ENCODE measurements at places on chromosomes 12 and 14.

DNA sequence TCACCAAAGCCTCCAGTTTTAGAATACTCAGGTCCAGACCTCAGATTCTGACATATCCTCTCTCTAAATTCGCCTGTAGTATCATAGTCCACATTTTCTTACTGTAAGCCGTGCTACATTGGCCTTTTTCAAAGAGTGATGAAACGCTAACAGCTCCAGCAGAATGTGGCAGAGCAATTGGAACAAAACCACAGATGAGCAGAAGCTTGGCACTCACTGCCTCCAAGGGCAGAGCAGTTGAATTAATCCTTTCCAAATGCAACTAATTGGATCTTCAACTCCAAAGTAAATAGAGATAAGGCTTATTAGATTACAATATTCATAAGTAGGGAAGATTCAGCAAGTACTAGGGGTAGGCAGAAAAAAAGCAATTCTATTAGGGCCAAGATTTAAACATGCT, 128.3 kb downstream of the SLC35F4 start:
- no peak for DNase-seq

DNA sequence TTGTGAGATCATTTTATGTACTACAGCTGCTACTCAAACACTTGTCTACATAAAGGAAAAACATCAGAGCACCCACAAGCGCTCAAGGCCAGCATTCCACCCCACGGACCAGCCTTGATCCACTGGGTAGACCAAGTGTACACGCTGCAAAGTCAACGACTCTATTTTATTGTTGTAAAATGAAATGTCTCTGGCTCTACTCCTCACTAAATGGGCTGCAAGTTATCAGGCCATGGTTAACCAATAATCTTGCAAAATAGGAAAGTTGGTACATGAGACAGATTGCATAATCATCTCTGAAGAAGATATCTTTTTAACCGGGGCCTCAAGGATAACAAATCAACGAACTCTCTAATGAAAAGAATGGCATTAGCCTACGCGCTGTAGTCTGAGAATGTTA, 69.9 kb upstream of the FOXN3 start:
- no peak for DNase-seq

DNA sequence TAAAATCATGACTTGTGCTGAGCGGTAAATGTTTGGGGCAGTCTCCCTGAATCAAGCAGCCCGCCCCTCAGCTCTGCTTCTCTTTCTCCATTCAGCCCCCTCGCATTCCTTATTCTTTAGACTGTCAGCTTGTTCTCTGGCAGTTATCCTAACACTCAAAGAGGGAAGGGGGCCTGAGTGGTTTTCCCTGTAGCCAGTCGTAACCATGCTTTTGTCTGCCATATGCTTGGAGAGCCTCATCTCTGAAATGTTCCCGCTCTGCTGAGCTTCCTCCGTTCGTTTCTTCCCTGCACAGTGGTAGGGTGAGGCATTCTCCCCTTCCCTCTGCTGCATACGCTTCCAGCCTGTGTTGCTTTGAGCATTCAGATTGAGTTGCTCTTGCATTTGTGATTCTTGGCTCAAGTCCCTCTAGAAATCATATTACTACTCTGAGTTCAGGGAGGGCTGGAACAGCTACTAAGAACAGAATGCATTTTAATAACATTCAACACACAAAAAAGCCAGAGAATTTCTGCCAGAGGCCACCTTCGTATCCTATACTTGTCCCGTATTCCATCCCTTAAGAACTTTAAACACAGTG, 119.7 kb downstream of the FBXL14 start:
- DNase-seq = peak; percentile 74

DNA sequence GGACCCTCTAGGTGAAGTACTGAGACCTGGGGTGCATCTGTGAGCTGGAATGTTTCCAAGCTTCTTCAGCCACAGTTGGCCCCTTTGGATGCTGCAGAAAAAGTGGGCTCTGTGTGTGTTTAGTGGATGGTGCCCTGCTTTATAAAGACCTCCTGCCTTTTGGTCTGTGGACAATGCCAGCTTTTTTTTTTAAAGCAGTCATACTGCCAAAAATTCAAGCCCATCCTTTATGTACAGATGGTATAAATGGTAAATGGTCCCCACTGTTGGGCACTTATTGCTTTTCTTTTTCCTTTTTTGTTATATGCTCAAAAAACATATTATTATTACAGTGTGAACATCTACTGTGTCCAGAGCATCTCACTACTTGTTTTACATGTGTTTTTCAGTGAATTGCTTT, 81.1 kb downstream of the SMOC1 start:
- DNase-seq = no peak

GRCh38 chr12:48937170-48937569, 11.9 kb upstream of the FKBP11 start:
- DNase-seq = no peak

- DNase-seq = no peak
Measured at GRCh38 chr12:117718141-117718540, 250.6 kb downstream of the KSR2 start.

DNA sequence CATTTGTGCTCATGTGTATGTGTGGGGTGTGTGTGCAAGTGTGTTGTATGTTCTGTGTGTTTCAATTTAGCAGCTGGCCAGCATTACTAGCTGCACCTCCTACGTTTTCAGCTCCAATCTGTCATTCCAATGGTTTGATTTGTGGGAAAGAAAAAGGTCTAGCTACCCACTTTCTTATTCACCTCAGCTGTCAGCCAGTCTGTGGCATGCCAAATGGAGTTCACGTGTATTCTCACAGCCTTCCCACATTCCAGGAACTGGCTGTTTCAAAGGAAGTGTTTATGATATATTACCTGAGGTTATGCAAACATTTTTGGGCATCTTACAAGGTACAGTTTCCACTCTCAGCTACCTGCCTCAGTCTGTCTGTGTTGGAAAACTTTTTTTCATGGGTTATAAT, 220.2 kb upstream of the CPNE8 start:
- no peak for DNase-seq

- no peak for DNase-seq
Measured at GRCh38 chr12:72141381-72141780, 130.8 kb upstream of the TRHDE start.

DNA sequence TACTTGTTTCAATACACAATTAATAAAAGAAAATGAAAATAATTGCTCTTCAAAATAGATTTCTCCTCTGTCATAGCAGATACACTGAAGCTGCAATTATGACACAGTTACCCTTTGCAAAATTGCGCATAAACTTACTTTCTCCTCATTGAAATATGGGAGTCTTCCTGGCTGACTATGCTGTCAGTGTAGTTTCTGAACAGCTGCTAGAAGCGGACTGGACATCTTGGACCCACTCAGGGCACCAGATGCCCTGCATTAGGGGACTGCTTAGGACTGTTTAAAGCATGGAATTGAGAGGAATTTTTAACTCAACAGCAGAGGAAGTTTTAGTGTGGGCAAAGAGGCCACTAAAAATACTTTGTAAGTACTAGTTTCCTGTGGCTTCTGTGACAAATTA, 454.9 kb downstream of the ATP23 start:
- DNase-seq = no peak

DNA sequence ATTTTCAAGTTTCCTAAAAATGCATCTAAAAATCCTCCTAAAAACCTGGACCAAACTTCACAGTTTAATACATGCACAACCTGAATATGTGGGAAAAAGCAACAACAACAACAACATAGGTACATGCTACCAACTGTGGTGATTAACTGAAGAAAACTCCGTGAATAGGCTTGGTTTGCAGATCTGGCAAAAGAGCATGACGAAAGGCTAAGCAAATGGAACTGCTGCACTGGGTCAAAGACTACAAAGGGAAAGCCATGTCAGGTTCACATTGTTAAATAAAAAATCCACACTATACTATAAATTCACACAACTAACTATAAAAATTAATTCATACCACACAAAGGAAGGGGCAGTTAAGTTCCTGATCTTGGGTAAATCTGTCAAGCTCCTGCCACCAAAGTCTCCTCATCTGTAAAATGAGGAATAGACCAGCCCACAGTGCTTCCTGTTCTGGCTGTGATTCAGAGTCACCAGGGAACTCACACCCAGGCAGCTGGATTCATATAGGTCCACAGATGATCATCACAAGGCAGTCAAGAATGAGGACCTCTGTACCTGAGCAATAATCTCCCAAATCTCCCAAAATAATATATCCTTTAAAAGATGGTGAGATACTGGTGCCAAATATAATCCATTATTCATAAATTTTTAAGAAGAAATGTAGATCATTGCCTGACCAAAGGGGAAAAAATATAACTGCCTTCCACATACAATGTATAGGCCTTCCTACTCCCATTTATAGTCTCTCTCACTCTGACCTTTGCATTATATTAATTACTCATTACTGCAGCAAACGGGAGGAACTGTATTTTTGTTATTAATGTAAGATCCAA, 7.0 kb downstream of the CORO1C start:
- no peak for DNase-seq

GRCh38 chr14:57139173-57139572, 129.5 kb downstream of the EXOC5 start:
- DNase-seq = no peak

DNA sequence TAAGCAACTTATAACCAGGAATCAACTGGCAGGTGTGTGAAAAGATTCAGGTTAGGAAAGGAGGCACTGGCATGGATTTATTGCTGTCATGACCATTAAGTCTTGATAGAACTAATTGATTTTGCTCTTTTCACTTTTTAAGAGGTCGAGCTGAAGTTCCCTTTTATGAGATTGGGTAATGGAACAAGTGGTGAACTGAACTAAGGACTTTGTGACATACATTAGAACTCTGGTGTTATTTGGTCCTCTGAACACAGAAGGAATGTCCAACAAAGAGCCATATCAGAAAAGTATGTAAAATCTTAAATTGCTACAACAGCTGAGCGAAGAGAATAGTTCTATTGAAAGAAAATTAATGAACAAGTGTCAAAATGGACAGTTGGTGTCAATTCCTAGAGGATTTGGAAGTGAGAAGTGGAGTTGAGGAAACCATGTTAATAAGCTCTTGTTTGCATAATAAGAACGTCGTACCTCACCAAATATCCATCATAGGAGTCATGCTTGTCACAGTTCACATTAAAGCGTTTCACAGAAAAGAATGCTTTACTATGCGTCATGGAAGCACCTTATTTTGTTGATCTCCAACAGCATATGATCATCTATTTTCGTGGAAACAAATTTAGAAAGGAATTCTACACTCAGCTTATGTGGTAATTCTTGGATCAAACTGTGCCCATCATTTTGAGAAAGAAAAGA, 8.4 kb upstream of the MYF6 start:
- DNase-seq = no peak

GRCh38 chr12:76032043-76032981, 736 bp upstream of the PHLDA1 start:
- peak; percentile 78 for DNase-seq

- peak; percentile 84 for DNase-seq
Measured at GRCh38 chr14:51979088-51979709, 10.1 kb upstream of the RTRAF start.

DNA sequence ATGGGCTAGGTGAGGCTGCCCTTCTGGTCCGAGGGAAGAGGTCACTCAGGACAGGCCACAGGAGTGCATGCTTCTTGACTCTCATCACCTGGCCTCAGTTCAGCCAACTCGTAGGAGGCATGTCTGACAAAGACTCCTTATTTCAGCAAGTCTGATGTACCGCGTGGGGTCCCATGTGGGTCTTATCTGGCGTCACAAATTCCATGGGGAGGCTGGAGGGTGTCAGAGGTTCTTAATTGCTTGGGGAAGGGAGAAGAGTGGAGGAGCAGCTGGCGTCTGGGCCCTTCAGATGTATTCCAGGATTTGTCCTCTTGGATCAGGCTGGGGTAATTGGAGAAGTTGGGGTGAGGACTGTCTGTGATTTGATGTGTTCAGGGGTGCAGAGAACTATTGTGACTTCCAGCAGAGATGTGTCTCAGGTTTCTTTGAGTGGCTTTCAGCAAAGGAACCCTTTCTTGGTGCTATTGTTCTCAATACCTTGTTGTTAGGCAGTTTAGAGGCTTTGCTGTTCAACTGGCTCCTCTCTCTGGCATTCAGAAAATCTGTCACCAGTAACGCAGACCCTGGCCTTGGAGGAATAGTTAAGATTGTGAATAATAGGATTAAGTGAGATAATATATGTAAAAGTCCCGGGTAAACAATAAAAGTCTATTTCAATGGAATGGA, 60.1 kb downstream of the SUSD6 start:
- DNase-seq = no peak

DNA sequence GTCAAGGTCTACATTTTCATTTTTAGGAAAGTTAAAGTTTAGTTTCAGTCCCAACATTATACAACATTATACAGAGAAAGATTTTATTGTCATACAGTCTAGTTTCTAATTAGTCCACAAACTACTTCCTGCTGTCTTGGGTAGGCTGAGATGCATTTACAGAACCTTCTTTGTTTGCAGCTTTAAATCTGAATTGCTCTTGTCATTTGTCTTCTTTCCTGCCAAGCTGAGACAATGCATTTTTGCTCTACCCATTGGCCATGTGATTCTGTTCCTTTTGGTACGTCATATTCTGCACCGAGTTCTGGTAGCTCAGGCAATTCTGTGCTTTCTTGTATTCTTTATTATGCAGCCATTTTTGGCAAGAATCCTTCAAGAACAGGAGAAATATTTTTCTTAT, 228.5 kb downstream of the ATP23 start:
- DNase-seq = no peak

GRCh38 chr14:23829736-23830471, 123.7 kb upstream of the DHRS4 start:
- DNase-seq = no peak

DNA sequence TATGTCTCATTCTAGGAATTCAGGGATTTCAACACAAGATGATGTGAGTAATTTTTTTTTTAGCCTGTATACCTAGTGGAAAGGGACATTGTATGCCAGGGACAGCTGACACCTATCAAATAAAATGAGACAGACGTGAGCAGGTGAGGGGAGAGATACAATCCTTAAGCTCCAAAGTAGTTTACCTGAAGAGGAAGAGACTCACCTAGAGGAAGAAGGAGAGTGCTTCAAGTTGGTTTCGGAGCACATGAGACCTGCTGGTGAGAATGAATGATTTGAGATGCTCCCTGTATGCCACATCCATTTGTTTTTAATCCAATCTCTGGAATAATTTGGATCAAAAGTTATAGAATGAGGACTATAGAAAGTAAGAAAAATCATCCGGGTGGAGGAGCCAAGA, 915.4 kb upstream of the FBXO33 start:
- DNase-seq = no peak
